Renal cortex interstitium (tissue), 15 donors: ENCODE measurements at places on chromosomes 16 and 17. TPM values are rescaled to one million over a fixed set of nuclear protein-coding genes. Genes with fewer than 3 reads are reported as not detected.

Gene SNTB2
- 11.5 TPM for polyA plus RNA-seq

DNA sequence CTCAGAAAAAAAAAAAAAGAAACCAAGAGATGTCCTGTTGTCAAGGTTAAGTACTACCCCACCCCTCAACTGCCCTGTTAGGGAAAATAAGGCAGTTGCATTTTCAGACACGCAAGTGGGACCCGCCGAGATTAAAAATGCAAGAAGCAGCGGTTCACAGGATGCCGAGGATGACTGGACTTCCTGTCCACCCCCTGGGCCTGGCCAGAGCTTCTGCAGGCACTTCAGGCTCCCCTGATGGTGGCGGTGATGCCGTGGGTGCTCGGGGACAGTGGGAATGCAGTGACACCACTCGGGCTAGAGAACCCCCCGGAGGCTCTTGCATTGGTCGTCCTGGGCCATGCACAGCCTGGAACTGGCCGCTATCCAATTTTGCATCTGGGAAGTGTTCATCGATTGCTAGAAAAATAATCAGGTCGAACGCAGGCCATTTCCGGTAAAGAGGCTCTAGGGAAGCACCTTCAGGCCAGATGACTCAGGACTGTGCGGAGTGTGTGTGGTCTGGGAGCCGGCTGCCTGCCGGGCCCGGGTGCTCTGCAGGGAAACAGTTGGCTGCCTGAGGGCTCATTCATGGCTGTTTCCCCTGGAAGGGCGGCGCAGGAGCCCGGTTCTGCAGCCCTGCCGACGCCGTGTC, 13.4 kb upstream of the CRISPLD2 start:
- DNase-seq, result no peak

DNA sequence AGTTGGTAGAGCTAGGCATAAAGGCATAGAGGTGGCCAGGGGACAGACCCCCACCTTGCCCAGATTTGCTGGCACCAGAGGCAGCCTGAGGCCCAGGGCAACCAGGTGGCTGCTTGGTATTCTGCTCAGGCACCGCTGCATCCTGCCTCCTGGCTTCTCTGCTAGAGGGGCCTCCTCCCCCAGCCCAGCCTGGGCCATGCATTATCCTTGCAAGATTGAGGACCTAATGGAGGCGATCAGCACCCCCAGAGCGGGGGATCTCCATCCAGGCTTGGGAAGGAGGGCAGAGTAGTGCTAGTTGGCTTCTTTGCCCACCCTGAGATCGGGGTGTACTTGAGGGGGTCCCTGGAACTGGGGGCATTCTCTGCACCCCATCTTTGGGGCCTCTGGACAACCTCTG, 23.8 kb downstream of the CDK5RAP3 start:
- DNase-seq, result no peak

- DNase-seq, result no peak
These were observed 18.3 kb upstream of the COPRS start for GRCh38 chr17:31877341-31877740.
